ENCODE measurements at places on chromosomes 1 and 21.

GRCh38 chr1:237677979-237678378, 212.7 kb downstream of the ZP4 start:
- DNase-seq, result no peak

DNA sequence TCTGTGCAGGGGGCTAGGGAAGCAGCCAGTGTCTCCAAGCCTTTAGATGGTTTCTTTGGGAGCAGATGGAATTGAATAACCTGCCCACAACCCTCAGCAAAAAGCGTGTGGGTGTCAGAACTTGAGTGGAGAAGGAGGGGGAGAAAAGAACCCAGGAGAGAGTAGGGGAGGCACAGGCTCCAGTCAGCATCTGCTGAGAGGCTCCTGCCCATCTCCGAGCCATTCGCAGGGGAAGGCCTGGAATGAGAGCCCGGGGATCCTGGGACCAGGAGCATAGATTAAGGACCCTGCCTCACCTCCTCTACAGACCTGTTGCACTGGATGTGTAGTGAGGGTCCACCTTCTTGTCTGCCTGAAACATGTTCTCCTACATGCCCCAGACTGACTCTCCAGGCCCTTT, 16.3 kb downstream of the TMEM81 start:
- no peak for DNase-seq

DNA sequence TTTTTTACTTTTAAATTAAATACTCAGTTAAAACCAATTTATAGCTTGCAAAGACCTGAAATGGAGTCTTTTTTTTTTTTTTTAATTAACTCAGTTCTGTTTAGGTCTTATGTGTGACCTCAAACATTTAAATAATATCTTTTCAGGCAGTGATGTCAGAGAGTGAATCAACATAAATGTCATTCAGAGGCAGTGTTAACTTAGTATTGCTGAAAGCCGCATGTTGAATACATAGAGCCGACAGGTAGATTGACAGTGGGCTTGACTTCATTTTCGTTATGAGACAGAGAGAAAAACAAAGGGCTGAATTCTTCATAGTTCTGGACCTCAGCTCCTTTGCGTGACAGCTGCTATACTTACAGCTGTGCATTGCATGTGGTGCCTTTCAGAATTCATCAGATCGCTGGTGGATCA, 51.5 kb downstream of the PRDM2 start:
- DNase-seq, result no peak

DNA sequence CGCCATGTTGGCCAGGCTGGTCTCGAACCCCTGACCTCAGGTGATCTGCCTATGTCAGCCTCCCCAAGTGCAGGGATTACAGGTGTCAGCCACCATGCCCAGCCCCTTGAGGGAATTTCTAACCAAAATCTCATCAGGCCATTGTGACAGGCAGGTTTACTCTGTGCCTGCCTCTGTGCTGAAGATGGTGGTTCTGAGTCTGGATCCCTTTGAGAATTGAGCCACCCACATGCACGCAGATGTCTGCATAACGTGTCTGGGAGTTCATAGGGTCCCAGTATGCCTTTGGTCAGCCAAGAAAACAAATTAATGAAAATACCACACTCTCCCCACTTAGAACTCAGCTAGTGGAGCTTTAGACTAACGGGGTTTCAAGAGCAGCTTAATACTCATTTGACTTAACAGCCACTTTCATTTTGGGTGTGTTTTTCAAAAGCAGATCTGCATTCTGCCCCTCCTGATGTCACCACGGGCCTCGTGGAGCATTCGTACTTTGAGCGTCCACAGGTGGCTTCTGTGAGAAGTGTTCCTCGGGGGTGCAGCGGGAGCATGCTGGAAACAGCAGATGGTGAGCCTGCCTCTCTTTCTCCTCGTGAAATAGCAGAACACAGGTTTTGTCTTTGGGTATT, 45.3 kb downstream of the DIP2A start:
- no peak for DNase-seq

DNA sequence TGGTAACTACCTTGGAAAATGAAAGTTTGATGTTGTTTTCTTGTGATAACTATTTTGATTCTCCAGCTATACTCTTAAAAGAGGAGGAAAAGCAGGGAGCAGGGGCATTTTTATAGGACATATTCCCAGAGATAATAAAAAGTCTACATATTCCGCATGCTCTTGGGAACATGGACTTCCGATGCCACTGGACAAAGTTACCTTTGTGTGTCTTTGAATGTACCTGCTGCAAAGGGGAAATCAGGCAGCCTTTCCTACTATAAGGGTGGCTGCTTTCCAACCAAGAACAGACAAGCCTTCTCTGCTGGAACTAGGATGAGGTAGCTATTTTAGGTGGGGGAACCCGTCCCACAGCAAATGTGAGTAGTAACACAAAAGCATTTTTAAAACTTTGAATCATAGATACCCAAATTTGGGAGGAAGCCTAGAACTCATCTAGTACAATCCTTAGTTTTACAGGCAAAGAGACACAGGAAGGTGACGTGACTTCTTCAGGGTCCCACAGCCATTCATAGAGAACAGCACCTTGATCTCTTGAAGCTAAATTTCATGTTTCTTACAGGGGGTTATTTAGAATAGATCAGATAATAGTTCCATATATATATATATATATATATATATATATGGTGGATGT, 179.9 kb downstream of the FASLG start:
- DNase-seq, result no peak

DNA sequence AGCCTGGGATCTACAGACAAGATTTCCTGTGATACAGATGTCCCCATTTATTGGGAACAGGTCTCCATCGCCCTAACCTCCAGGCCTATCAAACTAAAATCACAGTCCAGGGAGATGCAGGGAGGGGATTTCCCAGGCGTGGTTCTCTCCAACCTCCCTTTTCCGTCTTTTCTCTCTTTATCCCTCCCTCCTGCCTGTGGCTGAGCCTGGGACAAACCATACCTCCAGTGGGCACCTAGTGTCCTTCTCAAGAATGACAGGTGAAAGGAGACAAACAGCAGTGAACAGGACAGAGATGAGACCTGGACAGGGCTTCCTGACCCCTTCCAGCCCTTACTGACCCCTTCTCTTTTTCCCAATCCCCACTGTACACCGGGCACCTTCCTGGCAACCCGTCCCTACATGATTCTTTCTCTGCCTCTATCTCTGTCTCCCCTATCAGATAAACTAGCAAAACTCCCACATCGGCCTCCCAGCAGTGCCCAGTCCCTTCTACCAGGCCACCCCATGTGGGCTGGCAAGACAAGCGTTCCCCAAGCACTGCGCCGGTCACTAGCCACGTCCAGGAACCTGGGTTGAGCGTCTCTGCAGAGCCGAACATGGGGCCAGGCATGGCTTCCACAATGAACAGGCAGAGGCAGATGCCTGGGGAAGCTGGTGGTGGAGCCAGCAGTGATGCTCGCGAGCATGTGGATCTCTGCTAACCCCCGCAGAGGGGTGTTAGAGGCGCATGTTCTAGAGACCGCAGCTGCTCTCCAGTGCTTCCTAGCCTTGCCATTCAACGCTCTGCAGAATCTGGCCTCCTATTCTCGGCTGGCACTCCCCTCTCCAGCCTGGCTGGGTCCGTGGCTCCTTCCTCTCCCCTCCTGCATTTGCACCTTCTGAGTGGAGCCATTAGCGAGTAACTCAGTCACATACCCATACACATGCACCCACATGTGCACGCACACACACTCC, 54.7 kb downstream of the ELK4 start:
- DNase-seq, result no peak

DNA sequence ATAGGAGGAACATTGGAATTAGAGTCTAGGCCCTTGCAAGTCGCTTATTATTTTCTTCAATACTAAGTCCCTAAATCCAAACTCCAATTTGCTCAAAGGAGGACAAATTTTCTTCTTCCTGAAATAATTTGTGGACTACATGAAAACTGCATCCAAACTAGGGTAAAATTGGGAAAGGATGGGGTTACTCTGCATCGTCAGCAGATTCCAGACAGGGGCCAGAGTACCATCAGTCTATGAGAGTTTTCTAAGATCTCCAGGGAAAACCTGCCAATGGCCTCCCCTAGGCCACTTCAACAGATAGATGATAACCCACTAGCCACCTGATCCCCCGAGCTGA, 508 bp downstream of the HEYL start:
- DNase-seq, result no peak

DNA sequence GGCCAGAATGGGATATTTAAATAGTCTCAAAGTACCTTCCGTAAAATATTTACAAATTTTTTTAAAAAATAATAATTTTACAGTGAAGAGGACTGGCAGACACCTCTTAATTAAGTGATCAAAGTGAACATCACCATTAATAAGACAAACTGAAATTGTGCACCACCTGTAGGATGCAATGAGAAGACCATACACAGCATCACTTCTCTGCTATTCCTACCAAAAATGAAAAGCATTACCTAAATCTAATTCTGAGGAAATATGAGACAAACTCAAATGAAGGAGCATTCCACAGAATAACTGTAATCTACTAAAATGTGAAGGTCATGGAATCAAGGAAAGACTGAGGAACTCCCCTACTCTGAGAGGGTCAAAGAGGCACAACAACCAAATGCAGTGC, 68.2 kb upstream of the PRDX6 start:
- DNase-seq, result no peak

DNA sequence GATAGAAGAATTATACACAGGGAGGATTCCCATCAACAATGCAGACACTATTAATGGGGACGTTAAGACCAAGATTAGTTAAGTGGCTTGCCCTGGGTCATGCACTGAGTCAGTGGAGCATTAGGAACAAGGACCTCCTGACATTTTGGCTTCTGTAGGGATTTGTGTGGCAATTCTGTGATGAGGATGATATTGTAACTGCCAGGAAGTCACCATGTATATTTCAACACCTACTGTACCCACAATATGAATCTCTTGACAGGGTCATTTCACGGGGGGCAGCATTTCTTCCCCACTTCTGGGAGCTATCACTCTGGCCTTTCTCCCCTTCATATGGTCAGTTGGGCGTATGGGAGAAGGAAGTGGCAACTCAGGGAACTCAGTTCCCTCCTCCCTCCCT, 134.9 kb downstream of the RUNX1 start:
- no peak for DNase-seq

DNA sequence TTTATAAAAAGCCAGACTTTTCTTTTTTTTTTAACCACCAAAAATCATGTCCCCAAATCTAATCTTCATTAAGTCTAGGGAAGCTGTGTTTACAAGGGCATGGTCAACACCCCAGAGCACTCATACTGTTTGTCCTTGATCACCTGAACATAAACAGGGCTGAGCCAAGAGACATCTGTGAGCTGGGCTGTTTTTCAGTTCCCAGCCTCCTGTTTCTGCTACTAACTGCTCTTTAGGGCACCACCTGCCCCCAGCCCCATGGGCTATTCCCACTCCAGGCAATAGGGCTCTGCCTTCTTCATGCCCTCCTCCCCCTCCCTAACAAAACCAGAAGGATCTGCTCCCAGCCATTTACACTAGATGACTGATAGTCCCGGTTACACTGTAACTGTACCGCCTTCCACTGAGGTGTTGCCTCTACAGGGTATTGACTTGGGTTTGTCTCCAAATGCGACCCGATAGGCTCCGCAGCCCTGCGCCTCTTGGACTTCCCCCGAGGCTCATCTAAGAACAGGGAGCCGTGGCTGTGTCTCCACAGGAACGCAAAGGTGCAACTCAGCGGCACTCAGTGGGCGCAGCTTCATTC, 11.7 kb upstream of the SLC26A9 start:
- no peak for DNase-seq
